Suppressor macrophage treated with lipopolysaccharide for 1 hour (primary cell): ENCODE measurements at places on chromosomes 12 and 14.

- no peak for DNase-seq
Observed at GRCh38 chr12:80316222-80316621, 127.8 kb upstream of the PTPRQ start.

DNA sequence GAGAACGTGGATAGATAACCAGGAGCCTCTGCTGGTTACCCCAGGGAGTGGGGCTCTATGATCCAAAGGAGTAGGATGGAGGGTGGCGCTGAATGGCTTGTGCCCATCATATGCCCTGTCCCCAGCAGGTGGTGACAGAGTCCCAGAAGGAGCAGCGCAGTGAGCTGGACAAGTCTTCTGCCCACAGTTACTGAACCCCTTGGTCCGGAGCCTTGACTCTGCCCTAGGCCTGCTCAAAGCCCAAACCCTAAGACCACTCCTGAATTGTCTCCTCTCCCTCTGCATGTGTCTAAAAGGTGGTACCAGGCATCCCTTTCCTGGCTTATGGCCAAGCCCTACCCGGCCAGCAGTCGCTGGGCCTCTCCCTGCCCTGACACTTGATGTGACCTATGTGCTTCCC lies 3.2 kb downstream of the PRPH start:
- peak; percentile 51 for DNase-seq

DNA sequence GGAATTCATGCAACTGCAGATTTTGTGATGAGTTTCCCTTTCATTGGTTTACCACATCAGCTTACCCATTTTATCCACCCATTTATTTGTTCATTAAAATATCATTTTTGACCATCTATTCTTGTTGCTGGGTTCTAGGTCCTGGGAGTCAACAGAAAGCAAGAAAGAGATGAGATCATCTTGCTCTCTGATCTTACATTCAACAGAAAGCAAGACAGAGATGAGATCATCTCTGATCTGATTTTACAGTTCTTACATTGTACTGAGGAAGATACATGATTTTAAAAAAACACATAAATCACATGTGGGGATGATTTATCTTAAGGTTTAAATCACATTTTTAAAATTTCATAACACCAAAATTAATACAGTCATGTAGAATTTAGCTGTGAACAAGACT lies 2.3 kb downstream of the TAS2R46 start:
- DNase-seq = peak; percentile 38

- no peak for DNase-seq
Observed at GRCh38 chr12:103401421-103401820, 94.3 kb downstream of the C12orf42 start.

DNA sequence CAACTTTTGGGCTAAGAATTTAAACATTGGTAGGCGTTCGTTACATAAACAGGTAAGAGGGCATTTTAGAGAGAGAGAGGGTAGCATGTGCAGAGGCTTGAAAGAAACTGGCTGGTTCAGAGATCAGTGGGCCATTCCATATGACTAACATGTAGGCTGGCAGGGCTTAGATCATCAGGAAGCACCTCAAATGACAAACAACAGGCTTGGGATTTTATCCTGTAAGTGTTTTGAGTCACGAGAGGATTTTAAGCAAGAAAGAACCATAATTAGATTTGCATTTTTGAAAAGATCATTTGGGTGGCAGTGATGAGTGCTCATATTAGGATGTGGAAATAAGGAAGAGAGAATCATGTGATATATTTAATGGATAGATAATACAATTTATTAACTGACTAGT lies 8.7 kb upstream of the PLEKHA5 start:
- DNase-seq = peak; percentile 31

DNA sequence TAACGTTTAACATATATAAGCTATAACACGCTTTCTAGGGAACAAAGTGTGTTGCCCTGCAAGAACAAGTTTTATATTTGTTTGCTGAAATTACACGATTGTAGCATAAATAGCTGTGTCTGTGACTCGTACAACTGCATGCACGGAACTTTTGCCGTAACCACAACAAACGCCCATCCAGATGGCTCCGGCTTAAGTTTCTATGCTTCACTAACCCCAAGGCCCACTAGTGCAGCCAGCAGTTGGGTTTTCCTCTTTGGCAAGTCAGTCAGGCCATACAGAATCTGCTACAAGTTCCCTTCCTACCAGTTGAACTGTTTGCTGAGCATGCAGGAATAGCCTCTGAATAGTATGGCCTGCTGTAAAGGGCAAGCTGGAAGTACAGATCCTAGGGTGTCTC lies 12.1 kb downstream of the CSRP2 start:
- DNase-seq = peak; percentile 21

GRCh38 chr12:49967042-49967776 lies 5.5 kb downstream of the AQP5 start:
- peak; percentile 88 for DNase-seq

DNA sequence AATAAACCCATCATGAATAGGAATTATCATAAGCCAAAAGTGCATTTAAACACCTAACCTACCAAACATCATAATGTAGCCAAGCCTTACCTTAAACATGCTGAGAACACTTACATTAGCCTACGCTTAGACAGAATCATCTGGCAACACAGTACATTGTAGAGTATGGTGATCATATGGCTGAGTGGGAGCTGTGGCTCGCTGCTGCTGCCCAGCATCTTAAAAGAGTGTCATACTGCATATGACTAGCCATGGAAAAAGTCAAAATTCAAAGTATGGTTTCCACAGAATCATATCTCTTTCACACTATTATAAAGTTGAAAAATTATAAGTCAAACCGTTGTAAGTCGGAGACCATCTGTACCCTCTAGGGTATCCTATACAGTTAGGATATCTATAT lies 32.0 kb upstream of the PRPF39 start:
- no peak for DNase-seq

GRCh38 chr14:67680121-67680602 lies 5.7 kb upstream of the VTI1B start:
- DNase-seq = peak; percentile 82

GRCh38 chr12:71335151-71335962 lies 104.2 kb upstream of the LGR5 start:
- DNase-seq = no peak

- no peak for DNase-seq
Observed at GRCh38 chr14:91796617-91797347, 64.9 kb upstream of the CATSPERB start.

DNA sequence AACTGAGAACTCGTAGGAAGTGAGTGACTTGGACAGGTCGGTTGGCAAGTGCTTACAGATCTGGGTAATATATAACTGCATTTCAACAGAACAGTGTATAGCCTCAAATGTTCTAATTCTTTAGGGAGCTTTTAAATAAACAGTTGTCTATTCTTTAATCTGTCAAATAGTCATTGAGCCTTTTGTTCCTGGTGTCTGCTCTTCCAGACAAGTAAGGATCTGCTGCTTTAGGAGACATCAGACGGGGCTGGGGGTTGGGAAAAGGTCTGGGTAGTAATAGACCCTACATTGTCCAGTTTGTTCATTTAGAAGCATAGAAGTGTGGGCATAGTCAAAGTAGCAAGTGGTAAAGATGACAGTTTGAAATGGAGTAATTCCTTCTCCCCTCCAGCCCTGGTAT lies 2.0 kb downstream of the PTPN11 start:
- no peak for DNase-seq

DNA sequence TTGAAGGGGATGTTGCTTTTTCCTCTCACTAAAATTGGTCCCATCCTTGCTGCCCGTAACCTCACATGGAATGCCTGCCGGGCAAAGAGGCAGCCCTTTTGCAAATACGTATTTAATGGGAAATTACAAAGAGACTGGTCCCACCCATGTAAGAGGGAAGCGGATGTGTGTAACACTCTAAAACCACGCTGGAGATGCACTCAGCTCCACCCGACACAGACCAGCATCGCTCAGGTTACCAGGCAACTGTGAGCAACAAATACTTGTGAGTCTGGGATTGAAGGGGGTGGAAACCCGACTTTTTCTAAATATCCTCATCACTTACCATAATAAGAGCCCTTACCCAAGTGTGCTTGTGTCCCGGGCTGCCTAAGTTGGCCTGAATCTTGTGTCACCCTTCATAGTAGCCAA lies 47.7 kb downstream of the ELK3 start:
- DNase-seq = peak; percentile 19

DNA sequence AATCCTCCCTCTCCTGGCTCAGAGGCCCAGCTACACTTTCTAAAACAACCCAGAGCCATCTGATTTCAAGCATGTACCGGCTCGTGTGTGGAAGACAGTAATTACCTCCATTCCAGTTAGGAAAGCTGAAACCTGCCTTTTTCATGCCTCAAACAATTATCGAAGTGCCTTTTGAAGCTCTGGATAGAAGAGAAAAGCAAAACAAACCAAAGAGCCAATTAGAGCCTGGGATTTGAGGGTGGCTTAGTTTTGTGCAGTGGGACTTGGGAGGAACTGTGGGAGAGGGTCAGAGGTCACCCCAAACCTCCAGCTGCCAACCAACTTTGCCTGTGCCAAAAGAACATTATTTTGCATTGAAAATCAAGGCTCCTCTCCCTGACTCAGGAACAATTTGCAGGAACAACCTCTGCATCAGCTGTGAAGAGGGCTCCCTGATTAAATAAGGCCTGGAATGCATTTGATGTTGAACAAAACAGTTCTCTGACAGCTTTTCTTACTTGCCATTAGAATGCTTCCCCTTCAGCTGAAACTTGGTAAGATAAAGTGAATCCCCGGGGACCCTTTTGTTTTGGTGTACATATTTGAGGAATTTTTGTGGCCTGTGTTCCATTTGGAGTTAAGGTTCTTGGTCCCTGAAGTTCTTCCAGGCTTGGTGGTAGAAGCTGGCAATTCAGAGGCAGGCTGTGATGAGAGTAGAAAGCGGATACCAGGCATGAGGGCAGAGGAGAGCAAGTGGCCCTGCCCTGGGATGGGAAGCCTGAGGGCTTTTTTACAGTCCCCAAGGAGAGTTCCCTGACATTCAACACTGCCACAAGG lies 270.1 kb downstream of the ZFP36L1 start:
- no peak for DNase-seq

DNA sequence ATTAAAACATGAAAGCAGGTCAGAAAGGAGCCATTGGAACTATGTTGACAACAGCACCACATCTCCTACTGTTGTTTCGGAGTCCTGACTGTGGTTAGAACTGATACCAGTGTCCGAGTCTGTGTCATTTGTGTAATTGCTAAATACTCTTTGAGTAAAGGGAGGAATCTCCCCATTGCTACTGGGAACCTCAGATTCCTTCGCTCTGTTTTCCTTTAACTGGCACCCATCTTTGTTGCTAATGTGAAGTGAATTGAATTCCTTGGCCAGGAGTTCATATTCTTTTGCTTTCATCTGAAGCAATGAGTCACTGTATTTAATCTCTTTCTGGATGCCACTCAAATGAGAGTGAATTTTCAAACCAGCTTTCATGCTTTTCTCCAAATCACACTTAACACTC lies 31.5 kb downstream of the RASSF9 start:
- DNase-seq = peak; percentile 7

- DNase-seq = no peak
Observed at GRCh38 chr14:92074555-92074954, 31.8 kb downstream of the ATXN3 start.

GRCh38 chr12:89167986-89168385 lies 184.3 kb downstream of the DUSP6 start:
- no peak for DNase-seq

DNA sequence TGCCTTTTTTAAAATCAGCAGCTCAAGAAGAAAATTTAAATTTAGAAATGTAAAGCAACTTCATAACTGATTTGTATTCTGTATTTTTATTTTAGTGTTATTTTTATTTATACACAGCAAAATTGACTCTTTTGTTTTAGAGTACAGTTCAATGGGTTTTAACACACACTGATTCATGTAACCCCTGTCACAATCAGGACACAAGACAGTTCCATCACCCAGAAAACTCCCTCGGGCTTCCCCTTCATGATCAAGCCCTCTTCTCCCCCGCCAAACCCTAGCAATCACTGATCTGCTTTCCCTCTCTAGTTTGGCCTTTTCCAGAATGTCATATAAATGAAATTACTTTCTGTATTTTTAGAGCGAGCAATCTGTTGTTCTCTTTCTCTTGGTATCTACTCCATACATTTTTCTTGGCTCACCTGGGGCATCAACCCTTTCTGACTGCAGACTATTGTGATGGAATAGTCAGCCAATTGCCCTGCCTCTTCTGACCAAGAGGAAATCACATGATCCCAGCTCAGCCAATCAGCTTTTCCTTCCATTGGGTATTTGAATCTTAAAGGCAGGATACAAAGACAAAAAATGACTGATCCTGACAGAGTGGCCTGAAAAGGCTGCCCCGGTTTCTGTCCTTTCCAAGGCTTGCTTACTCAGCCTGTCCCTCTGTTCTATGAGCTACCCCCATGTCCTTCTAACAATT lies 5.3 kb downstream of the SLC5A8 start:
- DNase-seq = peak; percentile 51

DNA sequence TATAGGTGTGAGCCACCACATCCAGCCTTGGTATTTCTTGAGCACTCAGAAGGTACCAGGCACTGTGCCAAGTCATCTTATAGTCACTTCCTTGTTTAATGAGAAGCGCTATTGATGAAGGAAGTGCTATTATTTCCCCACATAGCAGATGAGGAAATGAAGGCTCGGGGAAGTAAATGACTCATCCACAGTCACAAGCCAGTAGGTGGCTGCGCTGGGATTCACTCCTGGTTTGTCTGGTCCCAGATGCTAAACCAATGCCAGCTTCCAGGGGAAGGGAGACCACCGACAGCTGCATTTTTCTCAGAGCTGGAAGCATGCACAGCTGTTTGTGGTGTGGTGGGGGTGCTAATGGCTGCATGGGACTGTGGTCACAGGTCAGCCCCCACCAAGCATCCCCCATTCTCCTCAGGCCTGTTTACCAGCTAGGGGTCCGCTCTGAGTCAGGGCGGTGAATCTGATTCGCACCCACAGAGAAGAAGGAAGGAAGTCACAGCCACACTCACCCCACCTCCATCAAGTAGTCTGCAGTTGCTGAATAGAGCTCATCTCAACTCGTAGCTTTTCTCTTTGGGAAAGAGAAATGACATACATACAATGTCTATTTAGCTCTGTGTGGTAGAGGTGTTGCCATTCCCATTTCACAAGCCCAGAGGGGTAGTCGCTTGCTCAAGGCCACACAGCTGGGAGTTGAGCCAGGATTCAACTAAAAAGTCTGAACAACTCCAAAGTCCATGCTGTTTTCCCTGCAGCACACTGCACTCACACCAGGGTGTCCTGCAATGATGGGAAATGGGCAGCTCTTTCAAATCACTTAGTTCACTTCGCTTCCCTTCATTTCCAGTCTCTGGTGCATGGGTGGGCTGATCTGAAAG lies 6.3 kb upstream of the LTBP2 start:
- peak; percentile 96 for DNase-seq

DNA sequence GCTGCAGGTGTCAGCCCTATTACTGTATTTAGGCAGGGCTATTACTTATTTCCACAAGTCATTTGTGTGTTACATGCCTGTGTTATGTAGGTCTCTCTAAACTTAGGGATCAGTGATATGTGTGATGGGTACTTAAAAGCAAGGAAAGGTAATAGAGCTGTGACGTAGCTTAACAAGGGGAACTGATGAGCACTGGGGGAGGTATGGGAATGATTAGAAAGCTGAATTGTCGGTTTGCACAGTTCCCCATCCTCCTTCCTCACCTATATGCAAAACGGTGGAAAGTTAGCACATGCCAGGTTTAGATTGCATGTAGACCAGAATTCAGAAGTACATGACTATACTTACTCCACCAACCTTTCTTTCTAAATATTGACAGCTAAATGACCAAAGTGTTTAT lies 494.3 kb upstream of the GARIN6 start:
- no peak for DNase-seq

GRCh38 chr12:121424624-121424975 lies 24.7 kb downstream of the RNF34 start:
- no peak for DNase-seq
